CD4-positive, alpha-beta T cell treated with Interleukin-21 for 1 hour (primary cell): ENCODE measurements at places on chromosomes 5 and 9.

GRCh38 chr5:140000332-140000731 is 42.8 kb downstream of the NRG2 start:
- DNase-seq, result no peak

DNA sequence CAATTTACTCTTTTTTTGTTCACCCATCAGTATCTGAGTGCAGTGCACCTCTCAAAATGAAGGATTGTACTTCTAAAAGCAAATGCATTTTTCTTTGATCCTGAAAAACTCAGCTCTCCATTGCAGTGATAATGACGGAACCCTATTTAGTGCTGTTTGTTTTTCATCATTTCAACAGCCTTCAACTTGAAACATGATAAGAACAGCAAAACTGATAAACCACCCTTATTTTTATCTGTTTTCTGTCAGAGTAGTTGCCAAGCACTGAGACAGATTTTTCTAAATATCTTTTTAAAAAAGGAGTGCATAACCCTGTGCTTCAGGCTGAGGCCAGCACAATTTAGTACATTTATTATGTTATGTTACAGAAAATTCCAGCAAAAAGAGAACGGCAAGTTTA is 549.8 kb upstream of the DMAC1 start:
- no peak for DNase-seq

DNA sequence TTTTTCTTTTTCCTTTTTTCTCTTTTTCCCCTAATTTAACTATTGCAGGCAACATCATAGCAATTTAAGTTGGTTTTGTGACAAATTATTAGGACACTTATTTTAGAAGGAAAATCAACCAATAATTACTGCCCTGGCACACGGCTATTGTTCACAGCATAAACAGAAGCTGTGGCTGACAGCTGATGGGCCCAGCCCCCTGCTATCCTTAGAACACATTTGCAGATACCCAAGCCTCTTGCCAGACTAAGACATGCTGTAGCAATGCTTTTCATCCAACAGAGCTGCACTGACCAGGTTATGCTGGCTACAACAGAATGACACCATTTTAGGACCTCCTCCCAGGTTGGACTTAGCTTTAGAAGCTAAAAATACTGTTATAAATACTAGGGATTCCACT is 852.7 kb upstream of the DMAC1 start:
- no peak for DNase-seq

- DNase-seq, result no peak
These were observed 441.5 kb upstream of the CDH6 start for GRCh38 chr5:30752015-30752414.

- DNase-seq, result no peak
These were observed 784.1 kb downstream of the MAT2B start for GRCh38 chr5:164289526-164289925.

DNA sequence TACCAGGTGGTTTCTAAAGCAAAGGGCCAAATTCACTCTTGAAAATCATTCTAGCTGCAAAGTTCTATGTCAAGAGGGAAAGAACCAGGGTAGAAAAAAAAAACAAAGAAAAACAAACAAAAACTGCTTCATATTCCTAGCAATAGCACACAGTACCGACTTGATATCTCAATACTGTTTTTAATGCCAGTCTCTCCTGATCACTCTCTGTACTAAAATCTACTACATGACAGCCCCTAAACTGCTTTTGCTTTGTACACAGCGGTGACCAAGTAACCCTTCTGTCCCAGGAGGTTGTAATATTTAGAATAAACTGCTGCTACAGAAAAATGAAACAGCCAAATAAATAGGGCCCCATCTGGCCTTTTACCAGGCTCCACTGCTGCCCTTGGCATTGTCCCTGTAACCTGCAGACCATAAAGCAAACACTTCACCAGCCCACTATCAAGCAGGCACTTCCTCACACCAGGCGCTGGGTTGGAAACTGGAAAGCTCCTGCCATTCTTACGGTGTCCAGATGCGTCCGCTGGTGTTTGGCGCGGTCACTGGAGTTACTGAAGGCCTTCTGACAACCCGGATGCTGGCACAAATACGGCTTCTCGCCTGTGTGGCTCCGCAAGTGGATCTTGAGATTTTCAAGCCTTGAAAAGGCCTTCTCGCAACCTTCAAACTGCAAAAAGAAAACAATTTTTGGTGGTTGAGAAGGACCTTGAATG is 363.2 kb downstream of the GLIS3 start:
- no peak for DNase-seq

DNA sequence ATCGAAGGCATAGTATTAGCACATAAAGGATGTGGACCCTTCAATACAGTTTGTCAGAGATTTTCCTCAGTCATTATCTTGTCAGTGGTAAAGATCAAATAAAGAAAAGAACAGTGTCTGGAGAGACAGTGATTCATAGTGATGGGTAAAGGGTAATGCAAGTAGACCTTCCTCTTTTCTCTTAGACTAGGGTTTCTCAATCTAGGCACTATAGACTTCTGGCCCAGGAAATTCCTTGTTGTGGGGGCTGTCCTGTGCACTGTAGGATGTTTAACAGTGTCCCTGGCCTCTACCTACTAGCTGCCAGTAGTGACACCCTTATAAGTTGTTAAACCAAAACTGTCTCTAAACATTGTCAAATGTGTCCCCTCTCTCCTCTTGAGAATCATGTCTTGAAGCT is 6.9 kb downstream of the CAMK4 start:
- DNase-seq, result no peak
